MV-4-11 (cell line): ENCODE measurements at places on chromosomes 7 and 10.

GRCh38 chr10:96370584-96371157 is 11.9 kb upstream of the OPALIN start:
- peak; percentile 20 for DNase-seq

GRCh38 chr7:158275711-158276413 is 311.8 kb downstream of the PTPRN2 start:
- DNase-seq, result no peak

DNA sequence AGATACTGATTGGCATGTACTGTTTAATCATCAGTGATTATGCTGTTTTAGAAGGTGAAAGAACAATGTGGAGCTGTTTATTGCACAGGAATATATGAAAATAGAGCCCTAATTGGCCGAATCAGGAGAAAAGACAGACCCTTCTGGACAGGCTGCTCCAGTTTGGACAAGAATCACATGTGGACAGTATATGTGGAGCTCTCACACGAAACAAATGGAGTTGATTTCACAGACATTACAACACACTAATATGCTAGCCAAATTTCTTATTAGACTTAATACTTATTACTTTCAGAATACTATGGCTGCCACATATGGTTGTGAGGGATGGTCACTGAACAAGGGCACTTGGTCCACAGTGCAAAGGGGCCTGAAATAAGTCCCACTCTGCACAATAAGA is 15.5 kb downstream of the TWIST1 start:
- no peak for DNase-seq

DNA sequence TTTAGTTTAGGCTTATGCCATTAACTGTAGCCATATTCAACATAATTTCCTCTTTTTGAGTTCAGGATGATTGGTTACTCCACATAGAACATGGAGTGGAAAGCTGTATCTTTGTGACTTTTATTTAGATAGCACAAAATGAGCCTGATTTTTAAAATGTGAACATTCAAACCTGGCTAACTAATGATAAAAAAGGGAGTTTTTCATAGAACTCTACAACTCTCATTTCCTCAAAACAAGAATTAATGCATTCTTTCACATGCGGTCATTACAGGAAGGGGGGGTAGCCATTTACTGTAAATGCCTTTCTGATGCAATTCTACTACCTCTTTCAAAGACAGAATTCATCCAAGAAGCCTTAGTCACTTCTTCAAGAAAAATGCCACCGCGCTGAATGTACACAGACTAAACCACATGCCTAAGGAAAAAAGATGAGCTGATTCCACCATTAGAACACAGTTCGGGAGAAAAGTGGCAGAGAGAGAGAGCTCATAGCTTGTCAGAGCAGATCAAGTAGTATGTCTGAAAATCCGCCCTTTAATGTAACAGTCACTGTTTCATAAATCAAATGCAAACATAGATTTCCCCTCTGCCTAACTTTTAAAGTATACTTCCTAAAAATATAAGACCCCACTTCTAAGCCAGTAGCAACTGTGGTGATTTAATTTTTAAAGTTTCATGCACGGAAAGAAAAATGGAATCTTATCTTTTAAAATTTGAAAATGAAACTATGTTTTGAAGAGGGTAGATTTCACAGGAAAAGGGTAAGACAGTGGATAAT is 226.4 kb upstream of the KLF14 start:
- DNase-seq, result peak; percentile 98

GRCh38 chr10:6787091-6787490 is 207.0 kb upstream of the PRKCQ start:
- no peak for DNase-seq

- no peak for DNase-seq
Measured at GRCh38 chr7:119256446-119257131, 1016.4 kb upstream of the KCND2 start.

GRCh38 chr7:83677180-83677866 is 28.4 kb upstream of the SEMA3E start:
- no peak for DNase-seq

GRCh38 chr7:5388273-5388901 is 35.2 kb downstream of the TNRC18 start:
- DNase-seq, result no peak

DNA sequence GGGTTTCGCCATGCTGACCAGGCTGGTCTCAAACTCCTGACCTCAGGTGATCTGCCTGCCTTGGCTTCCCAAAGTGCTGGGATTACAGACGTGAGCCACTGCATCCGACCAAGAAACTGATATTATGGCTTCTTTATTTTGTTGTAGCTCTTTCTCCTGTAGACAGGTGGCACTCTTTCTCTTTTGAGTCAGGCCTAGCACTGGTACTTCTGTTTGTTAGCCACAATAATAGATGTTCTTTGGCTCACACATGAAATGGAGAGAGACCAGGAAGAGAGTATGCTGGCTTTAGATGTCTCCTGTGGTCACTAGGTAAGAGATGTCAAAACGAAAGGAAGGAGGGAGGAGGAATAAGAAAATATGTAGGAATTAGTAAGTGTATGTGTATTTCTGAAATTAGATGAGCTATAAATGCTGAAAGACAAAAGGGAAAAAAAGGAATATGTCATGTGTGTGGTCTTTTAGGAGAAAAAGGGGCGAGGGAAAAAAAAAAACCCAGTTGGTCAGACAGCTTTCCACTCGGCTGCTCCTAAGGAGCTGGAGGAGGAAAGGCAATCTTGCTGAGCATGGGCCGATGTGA is 78.7 kb downstream of the CLEC2L start:
- DNase-seq, result peak; percentile 24

DNA sequence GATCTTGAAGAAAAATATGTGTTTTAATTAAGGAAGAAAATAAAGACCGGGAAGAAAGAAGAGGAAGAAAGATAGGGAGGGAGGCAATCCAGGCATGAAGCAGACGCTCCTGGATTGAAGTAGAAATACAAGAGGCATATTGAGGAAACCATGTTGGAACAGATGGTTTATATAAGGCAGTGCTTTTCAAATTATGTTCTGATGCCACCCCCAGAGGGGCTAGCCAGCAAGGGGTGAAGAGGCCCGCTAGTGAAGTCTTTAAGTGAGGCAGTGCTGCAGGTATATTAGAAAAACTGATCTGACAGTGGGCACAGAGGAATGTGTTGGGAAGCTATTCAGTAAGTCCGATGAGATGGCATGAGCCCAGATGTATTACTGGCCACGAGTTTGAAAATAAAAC is 40.1 kb downstream of the REEP3 start:
- no peak for DNase-seq

- no peak for DNase-seq
Measured at GRCh38 chr7:138710536-138711385, 9.6 kb upstream of the SVOPL start.

DNA sequence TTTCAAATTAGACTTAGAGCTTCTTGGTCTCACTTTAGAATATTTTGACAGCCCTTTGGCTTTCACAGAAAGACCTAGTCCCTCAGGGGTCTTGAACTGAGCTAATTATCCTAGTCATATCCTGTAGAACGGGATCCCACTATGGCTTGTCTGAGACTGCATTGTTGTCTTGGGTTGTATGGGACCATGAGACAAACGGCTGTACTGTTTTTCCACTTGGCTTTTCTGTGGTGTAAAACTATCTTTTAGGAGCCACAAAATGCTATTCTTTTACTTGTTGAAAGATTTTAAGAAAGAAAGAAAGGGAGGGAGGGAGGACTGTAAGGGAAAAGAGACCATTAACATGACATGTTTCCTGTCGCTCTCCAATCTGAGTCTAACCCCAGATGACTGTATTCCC is 432.5 kb downstream of the AUTS2 start:
- no peak for DNase-seq

DNA sequence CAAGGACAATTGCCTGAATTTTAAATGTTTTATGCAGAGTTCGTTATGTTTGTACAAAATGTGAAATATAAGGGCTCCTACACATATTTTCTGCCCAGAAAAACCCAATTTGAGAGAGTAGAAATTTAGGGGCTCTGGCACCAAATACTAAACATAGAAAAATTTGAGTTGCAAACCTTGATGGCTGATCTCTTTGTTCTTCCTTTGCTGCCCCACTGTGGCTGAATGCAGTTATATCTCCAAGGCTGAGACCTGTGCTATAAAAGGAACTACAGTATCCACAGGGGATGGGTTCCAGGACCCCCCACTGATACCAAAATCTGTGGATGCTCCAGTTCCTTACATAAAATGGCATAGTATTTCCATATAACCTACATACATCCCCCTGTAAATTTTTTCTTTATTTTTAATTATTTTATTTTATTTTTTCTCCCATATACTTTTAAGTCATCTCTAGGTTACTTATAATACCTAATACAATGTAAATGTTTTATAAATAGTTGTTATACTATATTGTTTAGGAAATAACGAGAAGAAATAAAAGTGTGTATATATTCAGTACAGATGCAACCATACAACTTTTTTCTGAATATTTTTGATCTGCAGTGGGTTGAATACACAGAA is 22.5 kb downstream of the CFAP43 start:
- peak; percentile 21 for DNase-seq

GRCh38 chr10:14003517-14004184 is 327.1 kb downstream of the FRMD4A start:
- DNase-seq, result no peak

DNA sequence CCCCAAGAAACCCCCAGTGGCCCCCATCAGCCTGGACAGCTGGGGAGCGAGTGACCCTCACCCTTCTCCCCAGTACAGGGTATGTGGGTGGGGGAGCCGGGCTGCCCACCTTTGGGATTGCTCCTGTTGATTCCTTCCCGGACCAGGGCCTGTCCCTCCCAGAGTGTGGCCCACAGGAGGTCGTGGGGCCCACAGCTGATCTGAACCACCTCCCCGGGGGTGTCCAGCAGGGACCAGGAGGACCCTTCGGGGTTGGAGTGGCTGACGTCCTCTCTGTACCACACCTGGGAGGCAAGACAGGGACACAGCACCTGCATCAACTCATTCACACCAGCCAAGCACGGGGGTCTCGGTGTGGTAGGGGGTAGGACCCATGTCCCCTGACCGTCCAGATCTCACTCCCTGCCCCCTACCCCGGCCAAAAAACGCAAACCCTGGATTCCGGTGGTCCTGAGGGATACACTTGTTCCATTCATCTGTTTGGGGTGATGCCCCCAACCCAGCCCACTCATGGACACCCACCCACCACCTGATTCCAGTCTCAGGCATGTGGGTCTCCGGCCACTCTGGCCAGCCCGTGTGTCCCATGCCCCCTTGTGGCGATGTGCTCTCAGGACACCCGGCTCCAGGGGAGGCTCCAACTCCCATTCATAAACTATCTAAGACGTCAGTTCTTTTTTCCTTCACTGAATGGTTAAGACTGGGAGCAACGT is 10.9 kb downstream of the TECPR1 start:
- DNase-seq, result peak; percentile 2

- peak; percentile 61 for DNase-seq
Measured at GRCh38 chr10:25875556-25876165, 58.4 kb upstream of the MYO3A start.

DNA sequence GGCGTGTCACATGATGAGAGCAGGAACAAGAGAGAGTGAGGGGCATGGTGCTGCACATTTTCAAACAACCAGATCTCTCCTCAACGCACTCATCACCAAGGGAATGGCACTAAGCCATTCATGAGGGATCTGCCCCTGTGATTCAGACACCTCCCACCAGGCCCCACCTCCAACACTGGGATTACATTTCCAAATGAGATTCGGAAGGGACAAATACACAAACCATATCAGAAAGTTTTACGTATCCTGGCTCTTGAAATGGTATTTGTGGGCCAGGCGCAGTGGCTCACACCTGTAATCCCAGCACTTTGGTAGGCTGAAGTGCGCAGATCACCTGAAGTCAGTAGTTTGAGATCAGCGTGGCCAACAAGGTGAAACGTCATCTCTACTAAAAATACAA is 189.4 kb downstream of the PLXDC2 start:
- no peak for DNase-seq

DNA sequence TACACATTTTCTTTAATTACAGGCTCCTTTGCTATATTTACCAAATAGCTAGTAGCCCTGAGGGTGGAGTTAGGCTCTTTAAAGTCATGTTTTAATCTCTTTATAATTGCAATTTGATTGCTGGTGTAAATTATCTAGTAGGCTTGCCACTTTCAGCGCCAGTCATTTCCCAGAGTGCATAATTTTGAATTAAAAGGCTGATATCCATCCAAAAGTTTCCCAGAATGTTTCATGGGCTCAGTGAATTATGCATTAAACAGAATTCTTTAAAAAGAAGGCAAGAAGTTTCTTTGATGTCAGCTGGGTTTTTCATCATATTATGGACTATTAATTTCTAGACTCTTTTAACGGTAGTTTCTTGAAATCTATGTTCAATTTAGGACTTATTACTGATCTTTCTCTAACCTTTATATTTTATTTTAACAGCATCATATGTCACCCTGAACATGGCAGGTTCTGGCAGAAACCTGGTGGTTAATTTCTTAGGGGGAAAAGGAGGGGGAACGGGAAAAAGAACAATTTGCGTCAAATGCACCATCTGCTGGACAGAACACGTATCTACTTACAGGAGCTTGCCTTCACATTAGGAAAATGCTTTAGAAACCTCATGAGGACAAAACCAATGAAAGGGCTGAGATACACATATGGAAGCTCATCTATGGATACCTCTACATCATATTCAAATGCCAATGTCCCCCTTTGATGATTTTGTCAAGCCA is 171.1 kb downstream of the GRM3 start:
- peak; percentile 4 for DNase-seq

DNA sequence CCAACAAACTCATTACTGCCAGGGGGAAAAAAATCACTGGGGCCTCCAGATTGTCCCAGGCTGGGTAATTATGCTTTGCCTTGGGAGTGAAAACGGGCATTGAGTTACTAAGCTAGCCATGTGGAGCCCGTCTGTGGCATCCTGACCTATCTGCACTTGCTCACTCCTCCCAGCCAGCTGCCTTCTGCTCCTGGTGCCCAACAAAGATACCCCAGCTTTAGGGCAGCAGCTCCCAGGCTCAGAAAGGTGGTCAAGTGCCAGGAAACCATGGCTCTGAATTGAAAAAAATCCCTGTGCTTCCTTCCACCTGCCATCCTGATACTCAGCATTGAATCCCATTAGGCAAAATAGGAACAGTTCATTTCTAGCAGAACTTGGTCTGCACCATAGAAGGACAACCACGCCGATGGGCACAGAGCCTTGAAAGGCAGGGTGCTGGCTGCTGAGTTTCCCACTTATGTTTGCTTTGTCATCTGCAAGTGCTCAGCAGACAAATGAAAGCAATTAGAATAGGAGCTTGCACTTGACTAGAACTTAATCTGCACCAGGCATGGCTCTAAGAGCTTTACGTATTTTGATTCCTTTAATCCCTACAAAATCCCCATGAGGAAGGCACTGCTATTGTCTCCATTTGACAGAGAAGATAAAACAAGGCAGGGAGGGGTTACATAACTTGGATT is 42.8 kb downstream of the HSPA12A start:
- no peak for DNase-seq

- DNase-seq, result no peak
Measured at GRCh38 chr10:19935176-19935575, 118.9 kb downstream of the PLXDC2 start.

- DNase-seq, result no peak
Measured at GRCh38 chr10:1287487-1287886, 231.3 kb downstream of the WDR37 start.

GRCh38 chr10:117175901-117176534 is 21.3 kb upstream of the KCNK18 start:
- DNase-seq, result peak; percentile 79
